Kidney epithelial cell (primary cell): ENCODE measurements at places on chromosomes 5 and 9. TPM values are rescaled to one million over a fixed set of nuclear protein-coding genes. Genes with fewer than 3 reads are reported as not detected.

- DNase-seq = no peak
Measured at GRCh38 chr5:176413255-176413565, 3.1 kb downstream of the CLTB start.

DNA sequence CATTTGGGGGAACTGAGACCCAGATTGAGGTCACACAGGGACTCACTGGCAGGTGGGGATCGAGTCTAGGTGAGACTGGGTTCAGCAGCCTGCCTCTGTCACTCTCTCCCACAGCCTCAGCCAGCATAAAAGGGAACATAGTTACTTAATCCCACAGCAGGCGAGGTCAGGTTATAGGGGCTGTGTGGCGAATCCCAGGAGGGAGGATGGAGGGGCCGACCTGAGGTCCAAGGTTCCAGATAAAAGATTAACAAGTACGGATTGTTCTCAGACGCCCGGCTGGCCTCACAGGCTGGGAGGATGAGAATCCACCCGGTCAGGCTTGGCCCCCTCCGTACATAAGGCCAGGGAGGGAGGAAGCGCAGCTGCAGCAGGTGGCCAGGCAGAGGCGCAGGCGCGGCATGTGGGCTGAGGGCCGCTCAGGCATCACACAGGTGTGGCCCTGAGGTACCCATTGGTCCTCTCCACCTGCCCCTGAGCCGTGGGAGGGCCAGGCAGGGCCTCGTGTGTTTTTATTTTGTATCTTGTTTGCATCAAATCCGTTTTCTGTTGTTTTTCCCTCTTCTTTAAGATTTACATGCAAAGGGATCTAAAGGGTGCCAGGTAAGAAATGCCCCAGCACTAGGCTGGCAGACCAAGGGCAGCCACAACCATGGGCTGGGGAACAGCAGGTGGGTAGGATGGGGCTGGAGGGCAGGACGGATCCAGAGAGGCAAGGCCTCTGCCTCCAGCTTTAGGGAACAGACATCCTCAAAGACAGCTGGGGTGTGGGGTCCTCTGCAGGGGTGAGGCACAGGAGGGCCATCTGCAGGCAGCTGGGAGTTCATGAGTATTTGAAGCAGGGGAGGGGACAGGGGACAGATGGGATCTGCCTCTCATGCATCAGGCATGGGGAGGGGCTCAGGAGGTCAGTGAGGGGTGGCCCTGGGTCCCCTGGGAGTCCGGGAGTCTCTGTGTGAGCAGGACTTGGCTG lies 3.6 kb downstream of the SUSD3 start:
- DNase-seq = no peak

- DNase-seq = no peak
Measured at GRCh38 chr5:39815711-39816110, 390.9 kb upstream of the DAB2 start.

GRCh38 chr5:90747693-90748092 lies 189.1 kb downstream of the ADGRV1 start:
- peak; percentile 26 for DNase-seq

DNA sequence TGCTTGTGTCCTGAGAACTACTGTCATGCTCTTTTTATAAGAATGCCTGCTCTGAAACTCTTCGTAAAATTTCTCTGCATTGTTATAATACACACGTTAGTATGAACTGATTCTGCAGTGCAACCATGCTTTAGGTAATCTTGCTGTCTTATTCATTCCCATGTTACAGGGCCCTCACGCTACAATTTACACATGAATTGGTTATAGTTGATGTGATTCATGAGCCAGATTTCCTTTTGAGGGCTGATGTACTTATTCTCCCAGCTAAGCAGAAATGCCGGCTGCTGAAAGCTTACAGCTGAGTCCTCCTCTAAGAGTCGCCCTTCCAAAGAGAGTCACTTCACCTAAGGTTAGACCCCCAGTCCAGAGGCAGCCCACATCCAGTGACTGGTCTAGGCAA lies 233.5 kb upstream of the PCSK5 start:
- DNase-seq = no peak

- no peak for DNase-seq
Measured at GRCh38 chr5:6849316-6850105, 136.3 kb downstream of the TENT4A start.

DNA sequence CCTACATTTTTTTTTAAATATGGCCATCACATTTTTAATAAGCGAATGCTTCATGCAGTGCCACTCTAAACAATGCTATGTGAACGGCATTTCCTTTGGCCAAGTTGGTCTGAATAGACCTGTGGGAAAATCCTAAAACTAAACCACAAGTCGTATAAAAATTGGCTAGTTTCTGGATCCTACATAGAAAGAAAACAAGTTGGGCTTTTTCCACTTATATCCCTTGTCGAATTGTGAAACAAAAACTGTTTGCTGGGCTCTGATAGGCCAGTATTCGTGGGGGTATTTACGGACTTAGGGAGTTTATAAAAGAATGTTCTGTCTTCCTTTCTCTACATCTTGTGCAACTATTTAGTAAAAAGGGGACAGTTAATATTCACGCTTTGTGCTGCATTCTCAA lies 153.1 kb upstream of the KLF9 start:
- no peak for DNase-seq

Gene PHF24
- total RNA-seq = 0.07 and 0.58 TPM in 2 replicates
